ENCODE measurements at places on chromosomes 1 and 21.
A peak's percentile ranks its signal among the peaks of the same experiment; 100 is the strongest.

DNA sequence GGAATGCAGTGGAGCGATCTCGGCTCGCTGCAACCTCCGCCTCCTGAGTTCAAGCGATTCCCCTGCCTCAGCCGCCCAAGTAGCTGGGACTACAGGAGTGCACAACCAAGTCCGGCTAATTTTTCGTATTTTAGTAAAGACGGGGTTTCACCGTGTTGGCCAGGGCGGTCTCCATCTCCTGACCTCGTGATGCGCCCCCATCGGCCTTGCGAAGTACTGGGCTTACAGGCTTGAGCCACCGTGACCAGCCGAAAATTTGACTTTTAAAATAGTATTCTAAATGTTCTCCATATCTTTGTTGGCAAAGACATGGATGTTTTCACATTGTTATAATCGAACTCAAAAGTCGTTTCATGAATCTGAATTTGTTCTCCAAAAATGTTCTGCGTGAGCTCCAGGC, 36.7 kb upstream of the SMYD2 start:
- DNase-seq, result no peak

GRCh38 chr1:159141584-159142390, 29.6 kb upstream of the CADM3 start:
- peak; percentile 35 for DNase-seq

- DNase-seq, result no peak
Measured at GRCh38 chr1:221715321-221716169, 26.3 kb downstream of the DUSP10 start.

- DNase-seq, result no peak
Measured at GRCh38 chr1:233025157-233025556, 74.7 kb downstream of the NTPCR start.

GRCh38 chr1:183869664-183870063, 64.7 kb downstream of the RGL1 start:
- no peak for DNase-seq

DNA sequence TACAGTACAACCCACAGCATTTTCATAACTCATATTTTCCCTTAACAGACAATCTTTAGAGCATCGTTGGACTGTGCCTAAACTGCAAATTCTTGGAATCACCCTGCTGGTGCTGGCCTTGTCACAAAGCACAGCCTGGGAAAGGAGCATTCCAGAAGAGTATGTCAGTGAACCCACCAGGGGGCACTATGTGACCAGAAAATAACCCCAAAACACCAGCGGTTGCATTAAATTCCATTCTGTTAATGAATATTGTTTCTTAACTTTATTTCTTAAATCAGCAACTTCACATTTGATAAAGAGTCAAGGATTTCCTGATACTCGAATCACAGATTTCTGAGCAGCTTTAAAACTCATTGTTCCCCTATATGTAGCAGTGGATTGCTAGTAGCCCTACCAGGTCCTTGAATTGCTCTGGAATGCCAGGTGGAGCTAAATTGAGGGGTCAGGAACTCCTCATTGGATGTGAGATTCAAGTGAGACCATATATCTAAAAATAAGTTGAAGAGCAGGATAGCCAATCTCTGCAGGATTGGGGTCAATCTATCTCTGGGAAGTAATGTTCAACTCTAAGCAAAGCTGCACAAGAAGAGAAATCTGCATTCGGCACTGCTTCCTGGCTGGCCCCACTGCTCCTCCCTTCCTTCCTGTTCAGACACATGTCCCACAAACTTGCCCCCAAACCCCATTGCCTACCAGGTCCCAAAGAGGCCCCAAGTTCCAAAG, 12.7 kb upstream of the RAB4A start:
- DNase-seq, result no peak

DNA sequence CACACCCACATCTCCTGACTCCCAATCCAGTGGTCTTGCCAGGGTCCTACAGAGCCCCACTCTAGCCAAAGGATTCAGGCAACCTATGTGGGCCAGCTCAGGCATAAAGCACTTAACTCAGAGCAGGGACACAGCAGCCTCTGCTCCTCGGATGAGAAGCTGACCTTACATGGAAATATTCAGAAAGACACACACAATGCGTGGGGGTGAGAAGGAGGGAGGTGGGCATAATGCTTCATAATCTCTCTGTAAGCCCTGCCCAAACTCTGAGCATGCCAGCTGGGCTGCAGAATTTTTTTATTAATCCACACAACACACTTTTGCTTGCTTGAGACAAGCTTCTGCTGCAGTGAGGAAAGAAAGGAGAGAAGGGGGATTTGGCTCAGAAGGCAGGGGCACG, 21.6 kb downstream of the KCND3 start:
- no peak for DNase-seq

DNA sequence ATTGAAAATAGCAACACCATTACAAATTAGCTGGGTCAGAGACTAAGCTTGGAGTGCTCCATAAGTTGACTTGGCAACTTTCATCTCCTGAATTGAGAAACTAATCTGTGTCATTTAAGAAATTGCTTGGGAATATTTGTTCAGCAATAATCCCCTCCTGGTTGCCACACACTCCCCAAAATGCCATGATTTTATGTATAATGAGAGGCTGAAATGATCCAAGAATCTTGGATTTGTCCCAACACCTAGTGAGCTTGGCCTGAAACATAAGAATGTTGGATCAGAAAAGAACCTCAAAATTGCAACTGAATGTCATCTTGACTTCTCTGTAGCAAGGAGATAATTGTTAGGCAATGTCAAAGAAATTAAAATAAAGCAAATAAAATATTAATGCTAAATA, 805.9 kb upstream of the ADAMTS5 start:
- no peak for DNase-seq

DNA sequence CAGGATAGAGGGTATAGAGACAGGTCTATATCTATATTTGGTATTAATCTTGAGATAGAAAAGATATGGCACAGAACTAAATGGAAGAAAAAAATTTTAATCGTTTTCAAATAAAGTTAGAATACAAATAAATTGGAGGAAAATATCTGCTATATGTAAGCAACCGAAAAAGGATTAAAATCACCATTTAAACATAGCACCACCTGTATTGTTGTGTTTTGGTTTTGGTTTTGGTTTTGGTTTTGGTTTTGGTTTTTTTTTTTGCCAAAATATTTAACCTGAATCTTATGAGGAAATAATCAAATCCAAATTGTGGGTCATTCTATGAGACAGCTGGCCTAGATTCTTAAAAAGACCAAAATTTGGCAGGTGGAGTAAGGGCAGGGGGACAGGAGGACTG, 28.5 kb upstream of the ANGPTL1 start:
- DNase-seq, result no peak

DNA sequence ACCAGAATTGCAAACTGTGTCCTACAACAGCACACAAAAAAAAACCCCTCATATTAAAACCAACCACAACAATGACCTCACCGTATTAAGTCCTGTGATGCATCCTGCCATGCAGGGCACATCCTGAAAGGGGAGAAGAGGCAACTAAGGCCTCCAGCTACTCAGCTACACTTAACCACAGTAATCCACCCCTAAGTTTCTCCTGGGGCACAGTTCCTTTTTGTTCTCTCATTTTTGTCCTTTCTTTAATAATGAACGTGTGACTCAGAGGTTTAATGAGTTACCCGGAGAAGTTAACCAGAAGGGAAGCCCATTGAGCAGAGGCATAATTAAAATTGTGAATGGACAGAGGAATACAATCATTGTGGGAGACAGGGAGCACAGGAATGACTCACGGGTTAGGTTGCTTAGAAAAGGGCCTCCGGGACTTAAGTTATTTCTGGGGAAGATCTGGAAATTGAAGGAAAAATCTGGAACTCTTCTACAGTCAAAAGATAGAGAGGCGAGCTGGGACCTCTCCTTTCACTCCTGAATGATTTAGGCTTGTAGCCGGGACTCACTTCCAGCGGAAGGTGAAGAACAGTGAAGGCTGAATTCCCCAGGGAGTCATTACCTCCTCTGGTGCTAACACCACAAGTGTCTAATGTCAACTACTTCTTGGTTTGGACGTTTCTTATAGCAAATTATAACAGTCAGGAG, 36.9 kb upstream of the HIVEP3 start:
- peak; percentile 85 for DNase-seq

DNA sequence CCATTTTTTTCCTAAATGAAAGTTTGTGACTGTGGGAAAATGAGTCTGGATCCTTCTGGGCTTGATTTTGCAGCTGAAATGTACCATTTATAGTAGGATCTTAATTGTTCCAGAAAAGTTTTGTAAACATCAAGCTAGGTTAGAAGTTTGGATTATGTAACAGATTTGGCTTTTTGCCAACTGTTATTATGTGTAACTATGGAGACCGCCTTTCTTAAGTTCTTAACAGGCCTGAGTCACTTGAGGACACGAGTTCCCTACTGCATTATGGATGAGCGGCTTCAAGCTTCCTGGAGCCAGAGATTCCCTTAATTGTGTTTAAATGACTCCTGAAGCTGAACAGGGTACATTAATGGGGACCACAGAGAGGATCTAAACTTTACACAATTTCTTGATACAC, 22.2 kb downstream of the SLC25A33 start:
- peak; percentile 83 for DNase-seq

DNA sequence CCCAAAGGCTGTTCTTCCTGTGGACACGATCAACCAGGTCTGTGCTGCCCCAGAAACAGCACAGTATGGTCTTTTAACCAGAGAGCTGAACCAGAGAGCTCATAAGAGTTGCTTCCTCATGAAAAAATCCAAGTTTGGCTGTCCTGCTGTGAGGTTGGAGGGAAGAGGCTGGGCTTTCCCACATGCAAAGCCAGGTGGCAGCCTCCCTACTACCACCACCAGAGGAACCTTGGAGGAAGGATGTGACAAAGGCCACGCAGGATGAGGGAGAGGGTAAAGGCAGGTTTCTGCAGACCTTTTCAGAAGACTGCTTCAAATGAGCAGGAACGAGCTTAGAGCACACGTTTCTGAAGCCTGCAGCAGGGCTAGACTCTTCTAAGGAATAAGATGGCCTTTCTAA, 27.1 kb downstream of the FAM78B start:
- no peak for DNase-seq

DNA sequence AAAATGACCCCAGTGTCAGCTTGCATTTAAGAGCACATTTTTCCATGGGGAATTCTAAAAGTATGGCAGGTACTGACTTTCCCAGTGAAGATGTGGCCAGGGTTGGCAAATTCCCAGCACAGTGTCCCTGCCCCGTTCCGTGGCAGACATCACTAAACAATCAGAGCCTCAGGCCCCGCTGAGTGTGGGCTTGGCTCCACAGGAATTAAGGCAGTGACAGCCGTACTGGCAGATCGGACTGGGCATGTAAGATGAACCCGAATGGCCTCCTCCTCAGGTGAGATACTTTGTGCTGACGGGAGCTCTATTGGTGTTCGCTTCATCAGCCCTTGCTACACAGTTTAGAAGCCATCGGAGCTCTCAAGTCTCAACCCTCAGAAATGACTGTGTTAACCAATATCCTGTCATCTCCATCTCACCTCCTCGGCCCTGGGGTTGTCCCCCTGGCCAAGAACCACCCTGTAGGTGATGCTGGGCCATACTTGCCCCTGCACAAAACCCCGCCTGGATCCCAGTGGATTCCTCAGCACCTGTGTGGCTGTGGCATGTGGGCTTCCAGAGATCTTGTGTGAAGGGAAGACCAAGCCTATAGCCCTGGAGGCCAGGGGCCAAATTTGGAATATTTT, 29.0 kb upstream of the ABCG1 start:
- no peak for DNase-seq

DNA sequence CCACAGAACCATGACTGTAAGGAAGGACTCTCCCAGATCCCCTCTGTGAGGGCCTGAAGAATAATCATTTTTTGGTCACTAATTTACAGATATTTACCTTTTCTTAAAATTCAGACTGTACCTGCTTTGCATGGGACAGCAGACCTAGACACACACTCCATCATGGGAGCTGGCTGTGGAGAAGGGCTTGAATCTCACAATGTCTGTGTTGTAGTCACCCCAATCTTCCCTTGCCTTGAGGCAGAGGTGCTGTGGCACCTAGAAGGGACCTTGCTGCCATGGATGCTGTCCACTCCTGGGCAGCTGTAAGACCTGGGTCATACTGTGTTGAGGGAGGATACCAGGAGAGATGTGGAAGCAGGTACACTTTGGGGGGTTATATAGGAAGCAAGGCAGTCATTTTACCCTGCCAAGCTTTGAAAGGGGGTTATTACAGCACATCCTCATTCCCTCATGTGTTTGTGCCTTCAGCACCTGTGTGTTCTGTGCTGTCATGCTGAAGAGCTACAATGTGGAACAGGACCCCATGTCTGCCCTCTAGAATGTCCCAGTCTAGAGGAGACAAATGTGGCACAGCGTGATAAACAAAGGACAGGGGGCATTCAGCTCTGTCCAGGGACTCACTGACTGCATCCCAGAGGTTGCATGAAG, 27.1 kb downstream of the TRAF5 start:
- DNase-seq, result no peak

DNA sequence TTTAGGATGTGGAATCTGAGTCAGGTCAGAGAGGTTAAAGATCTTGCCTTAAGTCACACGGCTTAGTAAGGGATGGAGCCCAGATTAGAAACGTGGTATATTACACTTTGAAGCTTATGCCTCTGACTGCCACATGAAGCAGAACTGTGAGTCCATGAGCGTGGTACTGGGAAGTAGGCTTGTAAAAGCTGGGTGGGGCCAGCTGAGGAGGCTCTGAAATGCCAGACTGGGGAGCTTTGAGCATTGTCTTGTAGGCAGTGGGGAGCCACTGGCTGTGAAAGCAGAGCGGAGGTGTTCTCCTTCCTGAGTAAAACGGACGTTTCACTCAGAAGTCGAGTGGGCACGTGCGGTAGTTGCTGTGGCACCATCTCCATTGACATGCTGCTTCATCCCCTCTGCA, 72.6 kb upstream of the USP24 start:
- no peak for DNase-seq

- no peak for DNase-seq
Measured at GRCh38 chr1:244918421-244919319, 54.3 kb upstream of the HNRNPU start.

GRCh38 chr1:206863266-206863665, 2.2 kb upstream of the IL20 start:
- DNase-seq, result no peak
